CD8-positive, alpha-beta memory T cell (primary cell): ENCODE measurements at places on chromosomes 12 and 14. TPM values are rescaled to one million over a fixed set of nuclear protein-coding genes. Genes with fewer than 3 reads are reported as not detected.

TMEM19 gene
- total RNA-seq: 21.4 TPM

GRCh38 chr14:71497645-71498086, 434.6 kb upstream of the RGS6 start:
- no peak overlapping the region for H3K4me3 ChIP-seq
- H3K4me1 ChIP-seq: no peaks in the 10 kb centered on the region
- no peaks in the 10 kb centered on the region for H3K36me3 ChIP-seq
- no peaks in the 10 kb centered on the region for H3K27me3 ChIP-seq
- no peak overlapping the region for H3K27ac ChIP-seq

GALNT9 gene
- 0.18 TPM for total RNA-seq

GRCh38 chr12:119178544-119179334, at the start of gene HSPB8:
HSPB8 (plus strand) TSS chr12:119178931; CDS start chr12:119179313, 382 bp downstream.
- DNase-seq: no peak
- no peaks in the 10 kb centered on the region for H3K27me3 ChIP-seq
- H3K36me3 ChIP-seq: no peaks in the 10 kb centered on the region
- H3K4me1 ChIP-seq: no peaks in the 10 kb centered on the region
- H3K27ac ChIP-seq: no peak within 1 kb of the TSS

OR10P1 gene
- not detected for total RNA-seq

DHH gene
- not detected for total RNA-seq

- DNase-seq: no peak
- no peaks in the 10 kb centered on the region for H3K27me3 ChIP-seq
- no peaks in the 10 kb centered on the region for H3K36me3 ChIP-seq
- H3K27ac ChIP-seq: peak overlapping the region; percentile 48
- peaks cover 75% of the 10 kb centered on the region for H3K4me1 ChIP-seq
- peak overlapping the region; percentile 42 for H3K4me3 ChIP-seq
Measured at GRCh38 chr12:122887819-122888212, 8.1 kb downstream of the VPS37B start.

- no peaks in the 10 kb centered on the region for H3K36me3 ChIP-seq
- DNase-seq: no peak
- H3K27me3 ChIP-seq: peaks cover 5% of the 10 kb centered on the region
- H3K4me3 ChIP-seq: no peak overlapping the region
Measured at GRCh38 chr14:103273145-103273744, 60.8 kb upstream of the EIF5 start.

- H3K4me3 ChIP-seq: no peak overlapping the region
- peak; percentile 9 for DNase-seq
- no peaks in the 10 kb centered on the region for H3K36me3 ChIP-seq
- no peaks in the 10 kb centered on the region for H3K27me3 ChIP-seq
- no peak overlapping the region for H3K27ac ChIP-seq
Measured at GRCh38 chr14:71400871-71401321, 493.6 kb downstream of the PCNX1 start.

GRCh38 chr14:74599321-74599761, 12.7 kb downstream of the LTBP2 start:
- H3K27ac ChIP-seq: no peak overlapping the region
- H3K4me1 ChIP-seq: no peaks in the 10 kb centered on the region
- no peaks in the 10 kb centered on the region for H3K36me3 ChIP-seq
- H3K4me3 ChIP-seq: no peak overlapping the region

- no peaks in the 10 kb centered on the region for H3K4me1 ChIP-seq
- no peaks in the 10 kb centered on the region for H3K36me3 ChIP-seq
- no peak for DNase-seq
- H3K4me3 ChIP-seq: no peak overlapping the region
Measured at GRCh38 chr14:62921466-62921865, 123.8 kb downstream of the KCNH5 start.

DNA sequence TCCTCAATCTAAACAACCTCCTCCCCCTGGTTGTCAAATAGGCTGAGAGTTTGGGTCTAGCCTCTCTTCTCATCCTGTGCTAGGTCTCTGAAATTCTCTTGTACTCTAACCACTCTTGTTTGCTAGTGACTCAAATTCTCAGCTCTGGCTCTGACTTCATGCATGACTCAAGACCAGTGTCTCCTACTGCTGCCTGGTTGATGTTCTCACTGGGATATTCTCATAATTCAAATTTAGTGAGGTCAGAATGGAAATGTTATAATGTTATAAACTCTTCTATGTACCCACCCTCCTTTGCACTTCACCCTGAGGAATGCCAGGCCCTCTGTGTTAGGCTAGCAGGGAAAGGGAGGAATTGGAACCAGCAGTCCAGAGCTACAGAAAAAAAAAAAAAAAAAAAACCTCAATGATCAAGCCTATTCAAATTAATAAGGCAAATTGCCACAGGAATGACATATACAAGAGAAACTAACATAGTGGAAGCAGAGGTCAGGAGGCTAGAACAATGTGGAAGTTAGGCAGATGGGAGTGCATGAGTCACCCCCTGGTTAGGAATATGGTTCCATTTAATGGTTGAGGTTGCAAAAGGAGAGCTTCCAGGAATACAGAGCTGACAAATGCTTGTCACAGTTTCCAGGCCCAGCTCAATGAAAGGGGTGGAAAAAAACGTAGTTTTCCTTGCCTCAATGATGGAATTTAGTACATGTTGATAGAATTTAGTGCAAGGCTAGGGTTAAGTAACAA, 459.5 kb downstream of the RMST start:
- H3K4me3 ChIP-seq: no peak overlapping the region
- no peaks in the 10 kb centered on the region for H3K4me1 ChIP-seq
- H3K27ac ChIP-seq: no peak overlapping the region
- no peaks in the 10 kb centered on the region for H3K36me3 ChIP-seq
- DNase-seq: no peak
- no peaks in the 10 kb centered on the region for H3K27me3 ChIP-seq

GRCh38 chr14:34711169-34711568, 3.2 kb downstream of the CFL2 start:
- peaks cover 6% of the 10 kb centered on the region for H3K4me1 ChIP-seq
- H3K4me3 ChIP-seq: no peak overlapping the region
- no peak overlapping the region for H3K27ac ChIP-seq
- H3K36me3 ChIP-seq: no peaks in the 10 kb centered on the region
- no peak for DNase-seq

- H3K4me3 ChIP-seq: no peak overlapping the region
- no peak for DNase-seq
- no peaks in the 10 kb centered on the region for H3K4me1 ChIP-seq
- peaks cover 4% of the 10 kb centered on the region for H3K27me3 ChIP-seq
Measured at GRCh38 chr12:26195641-26196420, 458 bp downstream of the SSPN start.

- DNase-seq: peak; percentile 68
- no peaks in the 10 kb centered on the region for H3K4me1 ChIP-seq
- H3K4me3 ChIP-seq: peak overlapping the region; percentile 96
- H3K27me3 ChIP-seq: no peaks in the 10 kb centered on the region
Measured at GRCh38 chr12:10153271-10154144, 18.4 kb downstream of the OLR1 start.
